ENCODE measurements at places on chromosomes 1 and 21. TPM values are rescaled to one million over a fixed set of nuclear protein-coding genes. Genes with fewer than 3 reads are reported as not detected.

GRCh38 chr1:8629241-8630091 is 188.0 kb downstream of the RERE start:
- DNase-seq: peak; percentile 60

GRCh38 chr1:228142701-228143136 is 2.6 kb downstream of the GUK1 start:
- peak; percentile 59 for DNase-seq

GRCh38 chr1:13792419-13792818 is 92.4 kb downstream of the PRDM2 start:
- no peak for DNase-seq

GRCh38 chr1:70043804-70044203 is 161.6 kb downstream of the LRRC40 start:
- DNase-seq: no peak

DNA sequence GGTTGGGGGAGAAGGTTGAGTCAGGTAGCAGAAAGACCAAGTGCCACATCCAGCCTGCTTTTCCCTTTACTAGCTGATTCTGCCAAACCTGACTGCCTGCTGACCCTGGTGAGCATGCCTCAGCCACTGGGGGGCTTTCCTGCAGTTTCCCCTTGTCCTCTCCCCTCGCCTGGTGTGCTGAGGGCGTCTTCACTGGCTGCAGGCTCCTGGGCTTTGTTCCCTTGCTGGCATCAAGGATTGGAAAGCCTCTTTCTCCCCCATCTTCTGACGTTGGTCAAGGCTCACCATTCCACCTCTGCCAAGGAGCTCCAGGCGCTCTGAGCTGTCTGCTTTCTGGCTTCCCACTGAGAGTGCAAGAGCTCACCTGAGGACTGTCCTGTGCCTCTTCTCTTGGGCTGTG is 28.4 kb downstream of the MAN1C1 start:
- DNase-seq: no peak

DNA sequence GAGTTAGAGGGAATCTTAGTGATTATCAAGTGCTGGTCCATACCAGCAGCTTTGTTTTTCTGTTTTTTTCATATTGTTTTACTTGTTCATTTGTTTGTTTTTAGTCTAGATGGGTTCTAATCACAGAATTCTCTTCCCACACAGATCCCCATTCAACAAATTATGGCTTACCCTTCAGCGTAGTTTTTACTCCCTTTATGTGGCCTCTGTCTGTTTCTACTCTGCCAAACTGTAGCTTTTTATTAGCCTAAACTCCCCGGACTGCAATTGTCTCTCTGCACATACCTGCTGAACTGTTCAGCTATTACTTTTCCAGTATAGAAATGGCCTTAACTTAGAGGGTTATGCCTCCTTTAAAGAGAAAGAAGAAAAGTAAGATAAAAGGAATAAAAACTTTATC is 348.5 kb downstream of the TGFB2 start:
- no peak for DNase-seq

DNA sequence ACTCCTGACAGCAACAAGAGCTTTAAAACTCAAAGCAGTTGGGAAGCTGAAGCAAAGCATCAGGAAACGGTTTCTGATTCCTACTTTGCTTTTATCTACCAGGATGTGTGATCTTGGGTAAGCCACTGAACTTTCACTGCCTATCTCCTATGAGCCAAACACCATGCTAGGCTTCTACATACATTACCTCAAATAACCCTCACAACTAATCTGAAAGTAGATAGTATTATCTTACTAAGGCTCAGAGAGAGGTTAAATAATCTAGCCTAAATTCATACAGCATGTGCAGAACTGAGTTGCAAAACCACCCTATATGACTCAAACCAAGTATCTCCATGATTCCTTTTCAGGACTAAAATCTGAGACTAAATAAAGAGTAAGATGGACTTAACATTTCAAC is 83.8 kb downstream of the EVI5 start:
- DNase-seq: no peak

DNA sequence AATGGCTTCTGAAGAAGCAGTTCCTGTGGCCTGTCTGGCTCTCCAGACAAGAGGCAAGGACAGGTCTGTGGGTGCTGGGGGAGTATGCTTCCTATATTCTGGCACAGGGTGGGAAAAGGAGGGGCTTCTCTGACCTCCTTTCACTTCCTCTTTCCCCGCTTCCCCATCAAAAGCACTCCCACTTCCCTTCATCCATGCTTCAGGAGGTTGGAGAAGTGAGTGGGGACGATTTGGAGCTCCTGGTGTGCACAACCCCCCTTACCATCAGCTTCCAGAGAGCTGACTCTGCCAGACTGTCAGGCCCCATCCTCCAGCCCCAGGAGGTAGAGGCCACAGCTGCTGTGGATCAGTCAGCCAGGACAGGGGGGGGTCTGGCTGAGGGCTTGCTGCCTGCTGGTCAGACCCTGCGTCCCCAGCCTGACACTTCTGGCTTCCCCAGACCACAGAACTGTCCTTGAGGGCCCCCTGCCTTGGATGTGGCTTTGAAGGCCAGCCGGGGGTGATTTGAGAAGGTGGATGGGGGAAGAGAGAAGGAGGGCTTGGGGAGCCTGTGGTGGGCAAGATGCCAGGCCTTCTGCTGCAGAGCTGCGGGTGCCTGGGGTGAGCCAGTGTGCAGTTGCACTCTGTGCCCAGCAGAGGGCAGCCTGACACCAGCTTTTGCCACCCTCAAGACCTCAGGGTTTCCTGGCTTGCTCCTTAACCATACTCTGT is 21.5 kb upstream of the TMEM222 start:
- DNase-seq: peak; percentile 92

EPHA10 gene
- total RNA-seq: 0.32 TPM

MXRA8 gene
- 21.8 TPM for total RNA-seq

LSS gene
- total RNA-seq: 61.0 TPM

MAP3K21 gene
- total RNA-seq: 0.32 TPM

All from Right ventricle myocardium inferior (tissue), 1 donor.